ENCODE measurements at places on chromosomes 2 and 18.

DNA sequence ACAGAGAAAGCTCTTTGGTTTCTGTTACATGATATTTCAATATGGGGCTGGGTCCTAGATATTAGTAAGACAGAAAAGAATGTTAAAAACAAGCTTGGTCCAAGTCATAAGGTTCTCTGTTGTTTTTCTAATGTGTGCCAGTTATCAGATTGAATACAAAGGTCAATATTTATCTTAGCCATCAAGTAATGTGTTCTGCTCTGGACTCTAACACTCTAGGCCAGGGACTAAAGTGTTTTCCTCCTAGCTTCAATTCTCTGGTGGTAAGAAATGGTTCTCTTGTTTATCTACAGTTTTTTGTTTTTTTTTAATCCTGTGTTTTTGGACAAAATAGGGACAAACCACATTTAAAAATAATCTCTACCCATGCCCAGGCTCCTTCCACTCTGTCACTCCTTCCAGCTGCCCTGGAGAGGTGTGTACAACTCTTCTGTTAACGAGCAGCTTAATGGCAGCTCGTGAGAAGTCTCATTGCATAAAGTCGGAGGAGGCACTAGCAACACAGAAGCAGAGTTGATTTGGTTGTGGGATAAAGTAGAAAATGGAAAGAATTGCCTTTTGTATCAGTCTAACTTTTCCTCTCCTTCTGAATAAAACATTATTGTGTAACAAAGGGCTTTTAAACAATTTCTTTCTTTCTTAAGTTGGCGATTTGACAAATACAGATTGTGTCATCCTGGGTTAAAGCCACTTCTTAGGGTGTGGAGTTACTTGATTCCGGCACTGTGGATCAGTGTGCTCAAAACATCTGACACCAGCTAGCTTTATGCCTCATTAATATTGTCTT, 8.0 kb upstream of the SESTD1 start:
- DNase-seq: peak; percentile 21

DNA sequence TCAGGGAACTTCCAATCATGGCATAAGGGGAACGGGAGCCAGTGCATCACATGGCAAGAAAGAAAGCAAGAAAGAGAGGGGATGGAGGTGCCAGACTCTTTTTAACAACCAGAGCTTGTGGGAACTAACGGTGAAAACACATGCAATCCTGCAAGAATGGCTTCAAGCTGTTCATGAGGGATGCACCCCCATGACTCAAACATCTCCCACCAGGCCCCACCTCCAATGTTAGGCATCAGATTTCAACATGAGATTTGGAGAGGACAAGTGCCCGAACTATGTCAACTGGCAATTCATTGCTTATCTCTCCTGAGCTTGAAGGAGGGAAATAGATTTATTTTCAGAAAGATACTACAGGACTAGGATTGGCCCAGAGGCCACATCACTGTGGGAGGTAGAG, 270.0 kb downstream of the SLC4A3 start:
- DNase-seq: no peak

- no peak for DNase-seq
These were observed 683.8 kb downstream of the IRS1 start for GRCh38 chr2:226115832-226116200.

- DNase-seq: no peak
These were observed 274.4 kb upstream of the RAB6C start for GRCh38 chr2:129705085-129705484.

- no peak for DNase-seq
These were observed 116.3 kb downstream of the DYM start for GRCh38 chr18:49344096-49344495.

- no peak for DNase-seq
These were observed 37.4 kb upstream of the KCNG2 start for GRCh38 chr18:79760348-79760747.

GRCh38 chr2:27966466-27966865, 75.9 kb downstream of the BABAM2 start:
- no peak for DNase-seq

DNA sequence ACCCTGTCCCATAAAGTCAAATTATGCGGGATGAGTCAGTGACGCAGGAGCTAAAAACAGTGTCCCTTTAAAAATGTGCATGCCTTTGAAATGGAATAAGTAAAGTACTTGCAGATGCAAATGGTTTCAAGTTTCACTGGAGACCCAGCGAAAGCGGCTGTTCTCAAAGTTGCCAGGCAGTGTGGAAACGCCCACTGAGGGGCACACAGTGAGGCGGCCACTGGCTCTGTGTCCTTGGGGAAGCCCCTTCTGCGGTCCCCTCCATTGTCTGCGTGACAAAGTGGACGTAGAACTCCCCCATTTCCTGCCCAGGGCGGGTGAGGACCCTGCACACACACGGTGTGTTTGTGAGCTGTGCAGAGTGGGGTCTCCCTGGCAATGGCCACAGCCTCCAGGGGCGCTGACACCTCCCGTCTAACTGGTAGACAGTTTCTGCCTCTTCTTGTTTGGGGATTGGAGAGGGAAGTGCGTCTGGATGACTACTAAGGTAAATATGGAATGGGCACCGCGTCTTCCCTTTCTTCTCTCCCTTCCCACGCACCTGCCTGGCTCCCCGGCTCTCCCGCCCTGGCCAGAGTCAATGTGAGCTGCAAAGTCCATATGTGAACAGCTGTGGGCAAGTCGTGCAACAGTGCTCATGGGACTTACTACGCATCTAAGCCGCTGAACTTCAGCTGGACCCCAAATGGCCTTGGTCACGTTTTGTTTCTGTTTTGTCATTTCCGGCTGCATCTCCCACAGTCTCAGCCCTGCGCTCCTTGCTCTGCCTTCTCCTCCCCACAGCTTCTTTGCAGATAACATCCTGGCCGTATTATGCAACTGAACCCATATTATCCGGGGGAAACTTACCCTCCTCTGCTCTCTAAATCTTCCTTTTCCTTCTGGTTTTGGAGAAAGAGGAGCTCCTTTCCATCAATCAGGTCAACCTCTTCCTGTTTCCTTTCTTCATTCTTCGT, 33.7 kb upstream of the ZNF516 start:
- DNase-seq: no peak
